ENCODE measurements at places on chromosomes 2 and 18.

- no peak for DNase-seq
These were observed 38.5 kb upstream of the FZD7 start for GRCh38 chr2:201994973-201995638.

GRCh38 chr18:398935-399630 lies 101.4 kb downstream of the COLEC12 start:
- DNase-seq, result no peak

GRCh38 chr2:100178085-100178788 lies 35.8 kb upstream of the AFF3 start:
- no peak for DNase-seq

DNA sequence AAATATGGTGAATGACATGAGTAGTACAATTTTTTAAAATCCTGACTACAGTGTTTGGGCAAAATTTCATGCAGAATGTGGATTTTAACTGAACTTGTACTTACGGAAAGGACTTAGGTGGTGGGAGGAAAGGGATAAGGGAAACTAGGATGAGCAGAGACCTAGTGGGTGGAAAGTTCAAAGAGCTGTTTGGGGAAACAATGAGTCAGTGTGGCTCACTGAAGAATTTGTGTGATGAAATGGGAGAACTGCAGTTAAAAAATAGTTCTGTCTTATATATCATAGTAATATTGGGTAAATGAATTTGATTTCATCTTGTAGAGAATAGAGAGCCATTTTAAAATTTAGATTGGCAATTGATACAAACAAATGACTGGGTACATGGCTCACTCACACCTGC lies 220.1 kb upstream of the CTAGE1 start:
- no peak for DNase-seq

DNA sequence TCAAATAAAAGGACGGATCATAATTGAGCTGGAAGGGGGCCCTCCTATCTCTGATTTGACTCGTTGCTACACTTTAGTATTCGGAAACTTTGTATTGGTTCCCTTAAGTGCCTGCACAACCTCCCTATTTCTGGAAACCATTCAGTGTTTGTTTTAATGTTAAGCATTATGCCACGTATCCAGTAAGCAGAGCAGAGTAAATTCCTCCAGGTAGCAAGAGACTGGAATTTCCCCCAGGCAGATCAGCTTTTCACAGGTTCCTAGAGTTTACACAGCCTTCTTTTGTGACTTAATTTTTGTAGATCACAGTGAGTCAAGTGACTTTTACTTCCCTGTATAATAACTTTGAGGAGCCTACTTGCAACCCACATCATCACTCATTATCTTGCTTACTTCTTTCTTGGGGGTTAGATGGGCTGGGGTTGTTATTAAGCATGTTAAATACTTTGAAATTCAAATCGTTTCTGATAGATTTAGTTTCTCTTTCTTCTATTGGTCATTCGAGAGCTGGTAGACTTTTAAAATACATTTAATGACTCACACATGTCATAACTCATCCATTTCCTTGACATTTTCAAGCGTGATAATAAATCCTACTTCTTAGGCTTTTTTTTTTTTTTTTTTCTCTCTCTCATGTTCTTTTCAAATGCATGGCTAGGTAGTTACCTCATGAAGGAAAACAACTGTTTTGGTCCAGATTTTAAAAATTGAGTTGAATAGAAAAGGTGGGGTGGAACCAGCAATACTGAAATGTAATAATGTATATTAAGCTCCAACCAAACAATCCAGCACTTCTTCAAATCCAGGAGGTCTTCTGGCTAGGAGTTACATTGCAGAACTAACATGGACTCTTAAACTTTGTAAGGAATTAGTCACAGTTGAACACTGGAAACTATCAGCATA lies 219.3 kb downstream of the NEDD4L start:
- DNase-seq, result no peak

- DNase-seq, result no peak
These were observed 343.5 kb downstream of the MTX2 start for GRCh38 chr2:176612736-176613135.

DNA sequence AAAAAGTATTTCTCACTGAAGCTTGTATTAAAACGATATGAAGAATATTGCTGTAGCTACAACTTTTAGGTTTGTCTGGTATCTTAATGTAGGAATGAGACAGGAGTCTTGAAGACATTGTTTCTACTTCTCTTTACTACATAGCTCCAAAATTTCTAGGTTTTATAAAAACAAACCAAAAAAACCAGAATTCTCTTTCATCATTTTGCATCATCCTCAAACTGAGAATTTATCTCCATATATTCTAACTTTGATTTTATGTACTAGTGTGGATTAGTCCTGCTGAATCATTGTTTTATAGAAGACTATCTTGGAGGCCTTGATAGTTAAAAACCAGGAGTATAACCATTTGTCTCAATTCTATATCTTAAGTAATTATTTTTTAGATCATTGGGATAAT lies 100.2 kb downstream of the ICA1L start:
- no peak for DNase-seq

GRCh38 chr2:72932805-72933204 lies 15.5 kb downstream of the EMX1 start:
- no peak for DNase-seq

DNA sequence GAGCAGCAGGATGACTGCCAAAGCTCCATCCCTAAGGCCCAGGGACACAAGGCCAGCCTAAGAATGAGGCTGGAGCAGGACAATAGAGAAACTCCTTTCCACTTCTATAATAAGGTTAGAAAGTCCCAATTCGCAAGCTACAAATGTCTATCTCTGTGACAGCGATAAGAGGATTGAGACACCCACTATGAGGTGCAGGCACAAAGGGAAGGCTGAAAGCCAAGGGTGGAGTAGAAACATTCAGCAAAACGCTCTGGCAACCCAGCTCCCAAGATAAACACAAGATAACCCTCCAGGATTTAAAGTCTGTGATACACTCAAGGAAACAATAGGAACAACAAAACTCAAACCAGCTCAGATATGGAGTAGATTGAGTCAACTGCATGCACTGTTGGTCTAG lies 418.0 kb upstream of the UBE2E3 start:
- DNase-seq, result no peak

DNA sequence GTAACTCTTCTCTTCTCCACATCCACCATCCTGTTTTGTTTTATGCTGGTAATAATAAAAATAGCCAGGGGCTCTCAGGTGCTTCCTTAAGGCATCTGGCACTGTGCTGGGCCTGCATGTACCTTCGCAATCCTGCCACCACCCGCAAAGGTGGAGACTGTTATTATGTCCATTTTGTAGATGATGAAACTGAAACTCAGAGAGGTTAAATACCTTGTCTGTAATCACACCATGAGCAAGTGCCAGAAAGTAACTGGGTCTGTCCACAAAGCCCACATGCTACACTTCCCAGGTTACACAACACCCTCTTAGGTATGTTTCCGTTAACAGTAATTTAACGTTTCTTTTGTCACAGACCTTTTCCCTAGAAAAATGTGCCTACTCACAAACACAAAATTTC lies 27.0 kb downstream of the NRP2 start:
- no peak for DNase-seq

DNA sequence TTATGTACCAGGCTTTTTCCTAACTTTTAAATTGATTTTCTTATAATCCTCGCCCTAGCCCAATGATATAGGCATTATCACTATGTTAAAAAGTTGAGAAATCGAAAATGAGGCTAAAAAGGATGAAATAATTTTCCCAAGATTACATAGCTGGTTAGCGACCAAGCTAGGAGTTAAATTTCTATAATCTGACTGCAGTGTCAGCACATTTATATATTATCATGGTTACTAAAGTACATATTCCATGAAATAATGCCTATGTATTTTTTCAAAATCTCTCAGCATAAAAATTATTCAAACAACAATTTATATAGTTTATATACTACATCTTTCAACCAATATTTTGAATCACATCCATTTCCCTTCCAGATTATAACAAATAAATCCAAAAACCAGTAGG lies 317.3 kb upstream of the TFPI start:
- no peak for DNase-seq

DNA sequence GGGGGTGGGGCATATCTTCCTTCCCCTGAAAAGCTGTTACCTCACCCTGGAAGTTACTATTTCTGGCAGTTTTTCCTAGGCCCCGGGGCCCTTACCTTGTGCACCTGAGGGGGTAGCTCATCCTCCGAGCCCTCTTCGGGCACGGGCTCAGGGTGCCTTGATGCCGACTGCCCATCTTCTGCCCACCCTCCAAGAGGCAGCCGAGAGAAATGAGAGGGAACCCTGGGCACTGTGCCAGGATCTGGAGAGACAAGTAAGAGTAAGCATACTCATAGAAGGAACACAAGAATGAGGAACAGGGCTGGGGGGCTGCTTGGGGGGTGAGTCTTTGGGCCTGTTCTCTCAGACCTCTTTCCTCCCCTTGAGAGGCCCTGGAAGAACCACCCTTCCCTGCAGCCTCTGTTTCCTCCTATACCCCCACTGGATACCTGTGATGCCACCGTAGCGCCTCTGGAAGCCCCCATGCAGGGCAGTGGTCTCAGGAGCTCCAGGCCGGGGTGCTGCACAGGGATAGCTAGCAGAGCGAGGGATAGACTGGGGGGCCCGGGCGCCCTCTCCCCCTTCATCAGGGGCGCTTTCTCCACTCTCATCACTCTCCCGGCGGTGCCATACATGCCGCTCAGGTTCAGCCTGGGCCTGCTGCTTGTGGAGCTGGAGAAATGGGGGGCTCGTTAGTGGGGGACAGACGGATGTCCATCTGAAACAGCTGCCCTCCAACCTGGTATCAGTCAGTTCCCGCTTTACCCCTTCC lies 2.1 kb upstream of the ABCB6 start:
- no peak for DNase-seq

DNA sequence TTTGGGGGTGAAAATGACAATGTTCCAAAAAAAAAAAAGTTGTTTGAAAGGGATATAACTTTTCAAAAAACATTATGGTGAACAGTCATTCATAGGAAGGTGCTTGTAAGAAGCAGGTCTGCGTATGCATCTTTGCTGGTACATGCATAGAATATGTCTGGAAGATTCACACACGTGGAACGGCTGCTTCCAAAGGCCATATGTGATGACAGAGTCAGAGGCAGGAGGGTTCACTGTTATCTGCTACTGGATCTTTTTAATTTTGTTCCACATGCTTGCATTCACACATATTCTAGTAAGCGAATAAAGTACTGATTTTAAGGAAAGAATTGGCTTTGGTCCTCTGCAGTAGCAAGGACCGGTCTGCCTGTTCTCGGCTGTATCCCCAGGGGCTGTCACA lies 193.4 kb downstream of the SMAD7 start:
- DNase-seq, result no peak

- peak; percentile 69 for DNase-seq
These were observed 766 bp downstream of the MAP3K2 start for GRCh38 chr2:127386764-127387654.

- DNase-seq, result no peak
These were observed 125.6 kb downstream of the CACNB4 start for GRCh38 chr2:151973013-151973900.

- DNase-seq, result no peak
These were observed 49.8 kb downstream of the TFPI start for GRCh38 chr2:187504312-187504921.

GRCh38 chr2:54801352-54801751 lies 77.9 kb downstream of the EML6 start:
- DNase-seq, result no peak

DNA sequence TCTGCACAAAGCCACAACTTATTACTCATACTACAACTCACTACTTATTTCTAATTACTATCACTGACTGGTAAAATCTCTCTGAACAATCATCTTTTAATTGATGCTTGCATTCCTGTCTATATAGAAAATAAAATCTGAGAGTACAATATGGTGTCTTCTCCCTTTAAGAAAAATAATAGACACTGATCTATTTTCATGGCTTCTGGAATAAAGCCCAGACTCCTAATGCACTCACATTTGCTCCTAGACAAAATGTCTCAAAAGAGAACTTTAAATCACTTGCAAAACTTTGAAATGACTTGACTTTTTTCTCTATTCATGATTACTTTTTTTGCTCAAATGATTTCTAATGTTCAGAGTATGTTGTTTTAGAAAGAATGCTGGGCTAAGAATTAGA lies 28.7 kb downstream of the ESCO1 start:
- DNase-seq, result no peak

Measured in activated T-helper 1 cell treated with anti-CD3 and anti-CD28 coated beads, Interleukin-2, amount 50 U/mL, for 16 hours (primary cell).